ENCODE measurements at places on chromosomes 5 and 9.
A peak's percentile ranks its signal among the peaks of the same experiment; 100 is the strongest.

GRCh38 chr5:54832045-54832444 lies 153.3 kb downstream of the ESM1 start:
- no peak for DNase-seq

GRCh38 chr5:133758641-133759040 lies 146.3 kb upstream of the FSTL4 start:
- no peak for DNase-seq

DNA sequence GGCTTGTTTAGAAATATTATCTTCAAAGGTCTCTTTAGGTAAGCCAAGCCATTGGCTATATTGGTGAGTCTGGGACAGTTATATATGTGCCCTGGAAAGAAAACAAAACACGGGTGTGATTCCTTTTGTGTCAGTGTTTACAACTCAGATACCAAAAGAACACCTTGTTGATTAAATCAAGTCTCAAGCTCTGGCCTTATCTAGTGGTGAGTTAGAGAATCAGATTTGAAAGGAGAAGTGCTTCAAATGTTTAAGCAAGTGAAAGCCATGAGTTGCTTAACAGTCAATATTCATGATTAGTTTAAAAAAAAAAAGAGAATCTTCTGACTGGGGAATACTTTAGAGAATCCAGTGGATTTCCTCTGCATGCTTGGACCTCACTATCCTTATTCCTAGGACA lies 68.3 kb downstream of the IQGAP2 start:
- no peak for DNase-seq

- no peak for DNase-seq
These were observed 82.8 kb upstream of the MYO10 start for GRCh38 chr5:17018871-17019270.

DNA sequence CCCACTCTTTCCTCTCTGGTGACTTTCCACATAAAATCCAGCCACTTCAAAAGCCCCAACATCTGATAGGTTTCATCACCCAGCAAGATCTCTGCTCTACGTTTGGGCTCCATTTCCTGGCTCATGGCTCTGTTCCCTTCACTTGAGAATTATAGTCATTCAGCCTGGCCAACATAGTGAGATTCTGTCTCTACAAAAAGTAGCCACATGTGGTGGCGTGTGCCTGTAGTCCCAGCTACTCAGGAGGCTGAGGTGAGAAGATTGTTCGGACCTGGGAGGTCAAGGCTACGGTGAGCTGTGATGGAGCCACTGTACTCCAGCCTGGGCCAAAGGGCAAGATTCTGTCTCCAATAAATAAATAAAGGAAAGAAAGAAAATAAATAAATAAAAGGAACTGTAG lies 83.3 kb upstream of the IGFBPL1 start:
- no peak for DNase-seq

GRCh38 chr9:123929177-123929869 lies 603 bp downstream of the DENND1A start:
- DNase-seq = peak; percentile 5

GRCh38 chr9:94726495-94727191 lies at the start of gene AOPEP:
TSS of gene AOPEP (plus strand) at chr9:94726699. CDS start at chr9:94759784, 33,085 bp downstream.
- peak; percentile 98 for DNase-seq

- peak; percentile 34 for DNase-seq
These were observed 621 bp downstream of the NR6A1 start for GRCh38 chr9:124770359-124771020.

GRCh38 chr5:172868924-172869591 lies 35.0 kb downstream of the ERGIC1 start:
- DNase-seq = no peak

DNA sequence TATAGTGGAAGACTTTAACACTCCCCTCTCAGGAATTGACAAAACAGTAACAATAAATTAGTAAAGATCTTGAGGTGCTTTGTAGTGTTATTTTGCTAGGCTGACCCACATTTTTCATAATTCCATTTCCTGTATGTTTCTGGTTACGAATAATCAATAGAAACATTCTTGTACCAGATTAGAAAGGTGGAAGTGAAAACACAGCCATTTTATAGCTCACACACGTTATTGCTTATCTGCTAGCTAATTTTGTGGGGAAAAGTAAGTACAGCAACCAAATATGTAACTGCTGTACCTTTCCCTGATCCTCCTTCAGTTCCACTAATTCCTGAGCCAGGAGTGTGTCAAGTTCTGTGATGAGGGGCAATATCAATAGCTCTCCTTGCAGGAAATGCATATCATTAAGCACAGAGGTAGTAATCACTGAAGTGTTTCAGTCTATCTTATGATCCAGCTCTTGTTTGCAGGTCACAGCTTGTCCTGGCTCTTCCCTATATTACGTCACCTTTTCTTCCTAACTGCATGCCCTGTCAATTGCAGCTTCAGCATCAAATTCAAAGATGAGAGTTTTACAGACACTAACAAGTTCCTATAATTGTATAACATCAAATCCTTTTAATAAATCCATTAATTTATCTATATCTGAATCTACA lies 59.4 kb downstream of the MINAR2 start:
- DNase-seq = no peak

DNA sequence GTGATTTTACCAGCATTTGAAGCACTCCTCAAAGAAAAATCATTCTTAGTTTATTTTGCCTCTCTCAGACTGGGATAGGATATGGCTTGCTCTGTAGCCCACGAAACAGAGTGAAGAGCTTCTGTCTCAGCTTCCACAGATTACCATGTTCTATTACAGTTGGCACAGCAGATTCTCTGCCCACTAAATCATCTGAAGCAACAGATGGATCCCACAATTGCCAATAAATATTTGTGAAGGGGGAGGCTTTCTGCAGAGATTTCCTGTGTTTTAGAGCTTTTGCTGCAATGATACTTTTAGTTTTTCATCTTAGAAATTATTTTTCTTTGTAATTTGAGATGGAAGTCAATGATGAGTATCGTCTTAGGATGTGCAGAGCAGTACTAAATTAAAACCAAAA lies 12.3 kb upstream of the MAP3K1 start:
- DNase-seq = no peak

DNA sequence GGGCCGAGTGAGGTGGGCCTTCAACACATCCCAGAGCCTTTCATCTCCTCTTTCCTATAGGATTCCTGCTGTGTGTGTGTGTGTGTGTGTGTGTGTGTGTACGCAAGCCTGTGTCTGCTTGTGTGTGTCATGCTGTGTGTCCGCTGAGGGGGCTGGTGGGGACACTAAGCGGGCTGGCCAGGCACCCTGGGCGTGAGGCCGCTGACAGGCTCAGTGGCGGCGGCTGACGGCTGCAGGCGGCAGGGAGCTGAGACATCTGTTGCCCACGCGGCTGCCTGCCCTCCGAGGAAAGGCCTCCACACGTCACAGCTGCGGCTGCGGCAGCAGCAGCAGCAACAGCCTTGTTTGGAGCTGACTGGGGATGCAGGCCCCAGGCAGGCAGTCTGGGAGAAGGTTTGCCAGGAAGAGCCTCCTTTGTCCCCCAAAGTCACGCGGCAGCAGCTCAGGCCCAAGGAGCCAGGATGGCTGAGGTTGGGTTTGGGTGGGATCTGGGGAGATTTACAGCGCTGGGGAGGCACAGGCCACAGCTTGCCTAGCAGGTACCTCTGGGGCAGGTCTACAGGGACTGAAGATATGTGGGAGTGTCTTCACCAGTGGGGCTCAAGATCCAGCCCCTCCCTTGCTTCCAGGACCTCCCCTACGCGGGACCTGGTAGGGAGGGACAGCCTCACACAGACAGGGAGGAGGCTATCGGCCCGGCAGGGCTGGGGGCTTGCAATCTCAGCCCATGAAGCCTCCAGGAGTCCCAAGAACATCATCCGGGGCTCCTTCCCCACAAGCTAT lies 1.8 kb downstream of the PDLIM4 start:
- no peak for DNase-seq

DNA sequence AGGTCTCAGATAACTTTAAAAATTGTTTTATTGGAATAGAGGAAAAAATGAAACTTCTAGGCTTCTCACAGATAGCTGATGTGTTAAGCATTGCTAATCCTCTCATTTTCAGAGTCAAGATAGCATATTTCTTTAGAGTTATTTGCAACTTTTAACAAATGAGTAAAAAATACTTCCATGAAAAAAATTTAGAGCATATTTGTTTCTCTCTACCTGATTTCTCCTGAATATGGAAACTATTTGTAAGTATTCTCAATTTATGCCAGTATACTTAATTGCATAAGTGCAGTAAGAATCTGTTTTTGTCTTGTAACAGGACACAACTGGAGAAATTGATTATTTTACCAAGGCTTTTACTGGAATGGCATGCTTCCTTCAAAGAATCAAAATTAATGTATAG lies 3.6 kb upstream of the TRIM32 start:
- no peak for DNase-seq

- DNase-seq = no peak
These were observed 134.5 kb upstream of the FSTL4 start for GRCh38 chr5:133746834-133747233.

DNA sequence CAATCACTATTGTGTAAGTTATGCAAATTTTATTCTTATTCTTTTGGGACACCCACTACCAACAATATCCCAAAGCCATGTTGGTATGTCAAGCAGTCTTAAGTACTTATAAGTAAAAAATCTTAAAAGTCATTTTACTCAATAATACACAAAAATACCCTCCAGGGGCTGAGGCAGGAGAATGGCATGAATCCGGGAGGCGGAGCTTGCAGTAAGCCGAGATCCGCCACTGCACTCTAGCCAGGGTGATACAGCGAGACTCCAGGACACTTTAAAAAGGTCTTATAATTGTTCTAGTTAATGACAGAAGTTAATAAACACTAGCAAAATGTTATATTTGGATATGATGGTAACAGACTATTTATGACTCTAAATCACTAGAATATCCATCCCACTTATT lies 16.8 kb downstream of the CLINT1 start:
- no peak for DNase-seq

- no peak for DNase-seq
These were observed 141.2 kb upstream of the CD180 start for GRCh38 chr5:67337751-67338150.

DNA sequence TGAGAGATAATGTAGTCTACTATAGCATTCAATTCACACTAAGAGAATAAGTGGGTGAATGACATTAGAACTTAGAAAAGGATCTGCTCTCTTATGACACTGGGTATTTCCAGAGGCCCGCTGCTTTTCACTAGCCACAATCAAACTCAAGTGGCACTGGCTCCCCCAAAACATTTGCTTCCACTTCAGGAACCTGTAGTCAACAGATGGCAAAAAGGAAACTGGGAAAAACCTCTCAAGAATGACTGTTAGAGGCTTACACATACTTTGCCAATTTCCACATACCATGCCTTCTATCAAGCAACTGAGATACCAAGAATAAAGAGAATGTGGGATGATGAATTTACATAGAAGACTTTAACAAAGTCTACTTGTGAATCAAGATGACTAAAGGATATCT lies 11.2 kb downstream of the POC5 start:
- no peak for DNase-seq

- no peak for DNase-seq
These were observed 7.2 kb downstream of the C9orf72 start for GRCh38 chr9:27566118-27566517.

DNA sequence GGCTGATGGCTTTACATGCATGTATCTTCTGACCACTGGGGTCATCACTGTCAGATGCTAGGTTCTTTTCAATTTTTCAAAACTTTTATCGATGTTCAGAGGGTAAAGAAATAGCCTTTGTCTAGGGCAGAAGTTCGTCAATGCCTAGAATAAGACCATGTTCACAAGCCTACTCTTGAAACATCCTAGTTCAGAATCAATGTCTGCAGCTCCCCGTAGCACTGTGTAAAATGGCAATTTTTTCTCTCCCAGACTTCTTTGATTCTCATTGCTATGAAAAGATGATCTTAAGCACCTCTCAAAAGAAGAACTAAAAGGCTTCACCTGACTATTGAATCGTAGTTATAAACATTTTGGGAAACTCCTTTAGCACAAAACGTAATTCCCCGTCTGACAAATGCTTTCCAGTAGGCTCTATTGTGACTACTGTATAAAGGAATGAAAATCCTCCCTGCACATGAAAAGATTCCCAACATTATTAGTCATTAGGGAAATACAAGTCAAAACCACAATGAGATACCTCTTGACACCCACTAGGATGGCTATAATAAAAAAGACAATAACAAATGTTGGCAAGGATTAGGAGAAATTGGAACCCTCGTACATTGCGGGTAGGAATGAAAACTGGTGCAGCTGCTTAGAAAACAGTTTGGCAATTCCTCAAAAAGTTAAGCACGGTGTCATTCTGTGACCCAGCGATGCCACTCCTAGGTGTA lies 263.5 kb downstream of the ARHGAP26 start:
- DNase-seq = no peak

GRCh38 chr9:79672236-79672635 lies 100.5 kb downstream of the TLE4 start:
- no peak for DNase-seq

DNA sequence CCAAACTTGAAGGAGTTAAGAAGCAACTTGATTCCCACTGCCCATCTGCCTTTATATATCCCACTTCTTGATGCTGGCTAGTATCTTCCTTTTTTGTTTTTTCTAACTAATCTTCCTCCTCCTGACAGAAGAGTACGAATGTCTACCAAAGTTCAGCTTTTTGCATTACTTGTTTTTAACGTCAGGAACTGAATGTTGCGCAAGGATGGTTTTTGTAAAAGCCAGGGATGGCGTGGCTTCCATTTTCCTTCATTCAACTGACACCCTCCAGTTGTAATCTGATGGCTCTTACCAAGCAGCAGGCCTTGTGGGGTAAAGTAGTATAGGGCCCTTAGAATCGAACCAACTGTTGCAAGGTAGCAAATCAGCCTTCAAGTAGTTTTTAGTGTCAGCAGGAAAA lies 70.8 kb upstream of the GPR151 start:
- no peak for DNase-seq

- DNase-seq = peak; percentile 14
These were observed 75.2 kb upstream of the SMARCA2 start for GRCh38 chr9:1939926-1940368.

- DNase-seq = no peak
These were observed 2.3 kb downstream of the SLC44A1 start for GRCh38 chr9:105246656-105247173.

DNA sequence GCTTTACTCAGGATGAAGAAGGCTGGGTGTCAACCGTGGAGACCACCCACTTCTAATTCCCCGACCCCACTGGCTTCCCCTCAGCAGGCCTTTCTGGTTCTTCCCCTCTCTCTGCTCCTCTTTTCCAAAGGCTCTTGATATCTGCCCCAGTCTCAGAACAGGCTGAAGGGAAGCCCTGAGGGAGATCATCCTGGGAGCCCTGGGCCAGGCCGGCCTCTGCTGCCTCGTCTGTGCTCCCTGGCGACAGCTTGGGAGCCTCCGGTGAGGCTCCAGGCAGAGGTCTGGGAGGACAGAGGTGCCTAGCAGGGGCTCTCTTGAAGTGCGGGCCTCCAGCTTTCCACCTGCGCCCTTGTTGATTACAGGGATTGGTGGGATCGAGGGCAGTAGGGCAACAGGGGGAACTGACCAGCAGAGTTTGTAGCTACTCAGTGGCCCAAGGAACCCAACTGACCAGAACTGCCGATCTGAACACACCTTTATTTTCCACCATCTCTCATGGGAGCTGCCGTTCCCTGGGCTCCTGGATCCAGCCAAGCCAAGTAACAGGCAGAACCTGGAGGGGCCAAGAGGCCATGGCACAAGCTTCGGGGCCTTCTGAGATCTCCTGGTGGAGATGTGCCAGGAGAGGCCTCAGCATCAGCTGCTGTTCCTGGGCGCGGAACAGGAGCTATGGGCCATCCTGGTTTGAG lies 198.5 kb downstream of the CACNA1B start:
- DNase-seq = no peak

- DNase-seq = no peak
These were observed 79.8 kb downstream of the NIPSNAP3B start for GRCh38 chr9:104843644-104844240.
